NCI-H2029 treated with DMSO at 0.1 percent for 48 hours (cell line): ENCODE measurements at places on chromosomes 16 and 17.

- DNase-seq, result no peak
These were observed 296.0 kb downstream of the CEP112 start for GRCh38 chr17:65895969-65896368.

GRCh38 chr17:70560471-70560870, 391.1 kb downstream of the KCNJ2 start:
- DNase-seq, result no peak

DNA sequence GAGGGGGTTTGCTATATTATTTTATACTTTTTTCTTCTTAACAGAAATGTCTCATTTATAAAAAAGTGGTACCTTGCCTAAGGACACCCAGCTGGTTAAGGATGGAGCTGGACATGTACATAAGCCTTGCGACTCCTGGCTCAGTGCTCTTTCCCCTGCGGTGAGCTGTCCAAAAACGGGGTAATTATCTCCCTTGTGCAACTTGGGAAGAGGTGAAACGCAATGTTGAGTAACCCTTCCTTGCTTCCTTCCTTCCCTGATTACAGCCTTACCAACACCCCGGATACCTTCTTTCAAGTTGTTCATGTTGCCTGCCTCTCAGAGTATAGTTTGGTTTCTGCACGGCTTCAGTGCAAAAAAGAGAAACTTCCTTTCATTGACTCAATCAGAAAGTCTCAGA, 94.1 kb upstream of the XYLT1 start:
- DNase-seq, result no peak

GRCh38 chr17:67315865-67316264, 50.5 kb downstream of the PSMD12 start:
- DNase-seq, result no peak

DNA sequence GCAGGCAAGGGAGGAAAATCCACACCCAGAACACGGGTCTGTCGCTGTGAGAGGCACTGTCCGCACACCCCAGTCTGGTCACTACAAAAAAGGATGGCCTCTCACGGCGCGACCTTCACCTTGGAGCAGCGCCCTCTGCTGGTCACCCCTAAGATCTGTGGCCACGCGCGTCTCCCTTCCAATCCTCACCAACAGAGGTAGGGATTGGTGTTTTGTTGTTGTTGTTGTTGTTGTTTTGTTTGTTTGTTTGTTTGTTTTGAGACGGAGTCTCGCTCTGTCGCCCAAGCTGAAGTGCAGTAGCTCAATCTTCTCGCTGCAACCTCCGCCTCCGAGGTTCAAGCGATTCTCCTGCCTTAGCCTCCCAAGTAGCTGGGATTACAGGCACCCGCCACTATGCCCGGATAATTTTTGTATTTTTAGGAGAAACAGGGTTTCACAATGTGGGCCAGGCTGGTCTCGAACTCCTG, 15.0 kb upstream of the C17orf58 start:
- no peak for DNase-seq

DNA sequence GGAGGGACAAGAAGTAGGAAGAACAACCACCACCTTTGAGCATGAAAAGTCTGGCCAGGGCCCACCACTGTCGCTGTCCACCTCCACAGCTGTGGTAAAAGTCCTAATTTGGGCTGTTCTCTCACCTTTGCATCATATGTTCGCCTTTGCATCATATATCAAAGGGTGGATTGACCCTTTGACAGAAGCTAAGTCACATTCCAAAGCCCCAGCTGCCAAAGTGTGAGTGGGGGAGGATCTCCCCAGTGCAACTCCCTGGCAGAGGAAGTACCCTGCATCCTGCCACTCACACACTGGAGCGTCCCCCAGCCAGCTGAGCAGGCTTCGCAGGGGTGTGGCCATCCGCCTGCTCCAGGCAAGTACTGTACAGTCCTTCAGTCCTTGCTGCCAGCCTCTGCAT, 12.7 kb upstream of the SPECC1 start:
- DNase-seq, result no peak

DNA sequence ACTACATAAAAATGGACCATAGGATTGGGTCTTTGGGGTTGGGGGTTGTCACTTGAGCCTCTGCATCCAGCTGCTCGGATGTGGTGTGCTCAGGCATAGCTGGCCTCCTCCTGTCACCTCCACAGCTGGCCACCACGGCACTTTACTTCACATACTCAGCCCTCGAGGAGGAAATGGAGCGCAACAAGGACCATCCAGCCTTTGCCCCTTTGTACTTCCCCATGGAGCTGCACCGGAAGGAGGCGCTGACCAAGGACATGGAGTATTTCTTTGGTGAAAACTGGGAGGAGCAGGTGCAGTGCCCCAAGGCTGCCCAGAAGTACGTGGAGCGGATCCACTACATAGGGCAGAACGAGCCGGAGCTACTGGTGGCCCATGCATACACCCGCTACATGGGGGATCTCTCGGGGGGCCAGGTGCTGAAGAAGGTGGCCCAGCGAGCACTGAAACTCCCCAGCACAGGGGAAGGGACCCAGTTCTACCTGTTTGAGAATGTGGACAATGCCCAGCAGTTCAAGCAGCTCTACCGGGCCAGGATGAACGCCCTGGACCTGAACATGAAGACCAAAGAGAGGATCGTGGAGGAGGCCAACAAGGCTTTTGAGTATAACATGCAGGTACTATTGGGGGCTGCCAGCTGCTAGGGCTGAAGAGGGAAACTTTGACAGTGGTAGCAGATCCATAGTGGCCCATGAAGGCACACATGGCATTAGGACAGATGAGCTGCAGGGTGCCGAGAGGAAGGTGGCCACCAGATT, 30.8 kb downstream of the CDIP1 start:
- no peak for DNase-seq

DNA sequence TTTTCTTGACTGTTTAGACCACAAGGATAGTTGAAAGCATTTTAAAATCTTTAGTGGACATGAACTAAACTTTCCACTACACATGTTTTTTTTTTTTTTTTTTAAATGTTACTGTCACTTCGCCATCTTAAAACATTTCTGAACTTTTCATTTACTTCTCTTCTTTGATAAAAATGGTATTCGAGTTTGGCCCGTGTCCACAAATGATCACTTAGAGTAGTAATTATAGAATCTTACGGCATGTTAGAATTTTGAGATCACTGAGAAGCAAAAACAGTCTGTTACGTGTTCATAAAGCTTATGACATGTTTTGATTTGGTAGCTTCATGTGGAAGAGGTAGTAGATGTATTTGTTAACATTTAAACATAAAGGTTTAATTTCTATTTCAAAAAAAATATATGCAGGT, 1.1 kb downstream of the NSRP1 start:
- no peak for DNase-seq

DNA sequence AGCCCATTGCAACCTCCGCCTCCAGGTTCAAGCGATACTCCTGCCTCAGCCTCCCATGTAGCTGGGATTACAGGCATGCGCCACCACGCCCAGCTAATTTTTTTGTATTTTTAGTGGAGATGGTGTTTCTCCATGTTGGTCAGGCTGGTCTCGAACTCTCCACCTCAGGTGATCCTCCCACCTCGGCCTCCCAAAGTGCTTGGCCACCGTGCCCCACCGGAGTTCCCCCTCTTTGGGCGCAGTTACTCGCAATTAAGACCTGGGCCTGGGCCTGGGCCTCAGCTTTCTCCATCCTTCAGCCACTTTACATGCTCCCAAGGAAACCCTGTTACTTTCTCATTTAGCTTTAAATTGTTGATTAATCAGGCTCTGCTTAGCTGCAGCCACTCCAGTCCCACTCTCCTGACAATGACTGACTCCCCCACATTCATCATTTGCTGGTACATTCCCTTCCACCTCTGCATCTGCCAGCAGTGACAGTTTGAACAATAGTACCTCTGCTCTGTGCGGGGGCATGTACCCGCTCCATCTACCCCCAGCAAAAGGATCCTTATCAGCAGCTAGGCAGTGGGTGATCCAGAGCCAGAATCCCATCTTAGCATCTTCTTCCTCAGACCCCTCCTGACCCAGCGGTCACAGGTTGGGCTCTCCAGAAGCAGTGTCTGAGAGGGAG, 47.2 kb upstream of the SLC47A1 start:
- DNase-seq, result no peak

- DNase-seq, result no peak
These were observed 6.1 kb downstream of the PRR29 start for GRCh38 chr17:64004218-64004770.

GRCh38 chr17:43456661-43457361, 27.0 kb upstream of the DHX8 start:
- no peak for DNase-seq

DNA sequence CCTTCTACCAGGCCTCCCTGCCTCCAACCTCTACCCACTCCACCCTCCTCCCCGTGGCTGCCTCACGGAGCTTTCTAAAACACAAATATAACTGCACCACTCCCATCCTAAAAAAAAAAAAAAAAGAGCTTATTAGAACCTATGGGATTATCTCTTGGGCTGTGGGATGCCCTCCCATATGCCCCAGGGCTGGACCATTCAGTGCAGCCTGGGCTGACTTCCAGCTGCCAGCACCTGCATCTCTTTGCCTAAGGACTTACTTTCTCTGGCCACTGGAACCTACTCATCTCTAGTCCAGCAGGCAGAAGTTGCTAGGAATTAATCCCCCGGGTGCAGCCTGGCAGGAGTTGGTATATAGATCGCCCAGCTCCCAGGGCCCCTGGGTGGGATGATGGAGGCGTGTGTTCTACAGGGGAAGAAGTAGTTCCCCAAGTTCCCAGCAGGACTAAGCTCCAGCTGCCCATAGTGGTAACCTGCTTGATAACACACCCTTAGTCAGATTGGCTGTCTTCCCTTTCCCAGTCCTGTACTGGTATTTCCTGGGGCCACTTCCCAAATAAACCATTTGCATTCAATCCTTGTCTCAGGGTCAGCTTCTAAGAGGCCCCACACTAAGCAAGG, 10.3 kb downstream of the MPP3 start:
- no peak for DNase-seq

GRCh38 chr17:49717371-49717861, 9.7 kb upstream of the SLC35B1 start:
- no peak for DNase-seq

DNA sequence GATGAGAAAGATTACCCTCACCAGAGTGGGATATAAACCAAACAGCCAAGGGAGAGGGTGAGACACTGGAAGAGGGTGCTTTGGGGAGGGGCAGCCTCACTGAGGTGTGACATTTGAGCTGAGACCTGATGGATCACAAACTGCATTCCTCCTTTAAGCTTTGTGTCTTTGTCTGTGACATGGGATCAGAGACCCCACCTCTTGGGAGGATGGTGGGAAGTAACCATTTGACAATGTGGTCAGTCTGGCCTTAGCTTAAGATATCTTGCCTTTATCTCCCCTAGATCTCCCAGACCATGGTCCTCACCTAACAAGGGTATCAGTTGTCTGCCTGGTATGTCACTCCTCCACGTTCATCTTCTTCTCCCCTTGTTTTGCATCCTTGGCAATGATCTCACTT, 163.4 kb downstream of the SHISA9 start:
- no peak for DNase-seq
